ENCODE measurements at places on chromosomes 16 and 17.
A peak's percentile ranks its signal among the peaks of the same experiment; 100 is the strongest.

DNA sequence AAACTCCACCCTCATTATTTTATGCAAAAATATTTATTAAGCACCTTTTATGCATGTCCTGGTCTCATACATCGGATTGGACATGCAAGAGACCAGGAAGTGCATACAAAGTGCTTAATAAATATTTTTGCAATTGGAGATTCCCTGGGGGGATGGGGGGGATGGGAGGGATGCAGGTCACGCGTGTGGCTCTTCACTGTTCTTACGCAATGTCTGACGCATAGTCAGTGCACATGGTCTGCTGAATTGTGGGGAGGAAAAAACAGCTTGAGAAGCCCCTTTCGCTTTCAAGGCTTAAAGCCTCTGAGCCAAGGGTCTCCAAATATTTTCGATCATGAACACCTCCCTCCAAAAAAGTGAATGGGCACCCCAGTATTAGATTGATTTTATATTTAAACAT lies 96.7 kb upstream of the XYLT1 start:
- no peak for DNase-seq

- DNase-seq: peak; percentile 99
These were observed at the start of gene IST1 for GRCh38 chr16:71894921-71895678. Gene IST1, plus strand, starts transcription at chr16:71895531. Its CDS starts 20,110 bp downstream, at chr16:71915641.

- no peak for DNase-seq
These were observed 27.9 kb downstream of the MYOCD start for GRCh38 chr17:12693640-12694039.

DNA sequence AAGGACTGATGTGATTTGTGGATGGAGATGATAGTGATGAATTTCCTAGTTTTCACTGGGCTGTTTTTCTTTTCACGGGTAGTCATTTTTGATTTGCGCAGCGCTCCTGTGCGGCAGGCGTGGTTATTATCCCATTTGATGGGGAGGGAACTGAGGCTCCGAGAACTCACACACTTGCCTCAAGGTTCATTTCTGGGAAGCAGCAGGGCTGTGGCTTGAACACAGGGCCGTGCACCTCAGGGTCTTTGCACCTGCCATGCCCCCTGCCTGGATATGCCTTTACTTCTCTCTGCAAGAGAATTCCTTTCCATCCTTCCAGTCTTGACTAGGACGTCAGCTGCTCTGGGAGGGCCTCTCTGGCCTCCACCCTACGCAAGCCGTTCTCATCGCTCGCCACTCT lies 16.3 kb upstream of the WFDC1 start:
- DNase-seq: no peak

Measured in CD4-positive, CD25-positive, alpha-beta regulatory T cell (primary cell).